ENCODE measurements at places on chromosomes 7 and 10.
A peak's percentile ranks its signal among the peaks of the same experiment; 100 is the strongest.

GRCh38 chr10:9342885-9343570 is 1288.5 kb downstream of the GATA3 start:
- peak; percentile 33 for DNase-seq

DNA sequence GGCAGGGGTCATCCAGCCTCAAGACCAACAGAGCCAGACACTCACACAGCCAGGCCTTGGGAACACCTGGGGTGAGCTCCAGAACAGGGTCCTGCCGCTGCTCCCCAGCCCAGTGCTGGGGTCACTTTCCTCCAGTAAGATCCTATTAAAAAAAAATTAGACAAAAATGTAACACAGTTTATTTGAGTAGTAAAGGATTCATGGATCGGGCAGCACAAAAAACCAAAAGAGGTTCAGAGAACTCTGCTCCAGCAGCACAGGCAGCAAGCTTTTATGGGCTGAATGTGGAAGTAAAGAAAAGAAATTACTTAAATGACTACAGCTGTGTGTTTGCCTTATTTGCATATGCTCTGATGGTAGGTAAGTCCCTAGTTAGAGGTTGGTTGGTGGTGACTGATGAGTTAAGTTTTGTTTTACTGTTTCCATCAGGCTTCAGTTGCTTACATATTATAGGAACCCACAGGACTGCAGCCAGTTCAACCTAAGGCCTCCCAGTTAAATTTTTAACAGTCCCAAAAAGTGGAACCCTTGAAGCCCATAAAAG is 80.5 kb upstream of the FGFR2 start:
- DNase-seq, result no peak

GRCh38 chr10:24938525-24938924 is 13.9 kb downstream of the PRTFDC1 start:
- no peak for DNase-seq

- DNase-seq, result no peak
These were observed 118.0 kb downstream of the SPAG6 start for GRCh38 chr10:22463255-22463654.

DNA sequence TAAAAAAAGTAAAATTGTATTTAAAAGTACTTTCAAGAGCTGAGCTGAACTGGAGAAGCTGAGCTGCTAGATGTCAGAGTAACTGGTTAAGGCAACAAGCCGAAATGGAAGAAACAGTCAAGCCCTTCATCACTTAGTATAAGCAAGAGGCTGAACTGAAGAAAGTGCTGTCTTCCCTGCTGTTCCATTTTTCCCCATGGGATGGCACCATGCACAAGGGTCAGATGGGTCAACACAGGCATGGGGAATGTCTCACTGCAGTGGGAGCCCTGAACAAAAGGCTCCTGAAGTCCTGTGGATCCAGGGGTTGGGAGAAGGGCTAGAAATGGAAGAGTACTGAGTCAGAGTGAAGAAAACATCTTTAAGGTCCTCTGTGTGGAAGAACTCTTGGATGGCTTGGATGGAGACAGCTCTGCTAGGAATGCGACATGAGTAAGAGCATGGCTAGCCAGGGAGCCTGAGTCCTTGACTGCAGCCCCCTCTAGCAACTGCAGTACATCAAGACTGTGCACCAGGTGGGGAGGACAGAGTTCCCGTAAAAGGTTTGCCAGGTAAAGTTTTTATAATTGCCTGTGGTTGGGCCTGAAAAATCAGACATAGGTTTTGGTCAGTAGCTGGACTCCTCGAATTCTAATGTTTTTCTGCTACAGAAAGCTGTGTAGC is 348.3 kb downstream of the GPR158 start:
- no peak for DNase-seq

- DNase-seq, result no peak
These were observed 4.6 kb downstream of the LANCL2 start for GRCh38 chr7:55369427-55370400.

GRCh38 chr10:60236869-60237524 is 152.7 kb downstream of the ANK3 start:
- DNase-seq, result peak; percentile 8

- peak; percentile 63 for DNase-seq
These were observed 22.6 kb downstream of the PLAC9 start for GRCh38 chr10:80154978-80155695.

- DNase-seq, result no peak
These were observed 5.2 kb upstream of the NKX6-2 start for GRCh38 chr10:132790934-132791829.

DNA sequence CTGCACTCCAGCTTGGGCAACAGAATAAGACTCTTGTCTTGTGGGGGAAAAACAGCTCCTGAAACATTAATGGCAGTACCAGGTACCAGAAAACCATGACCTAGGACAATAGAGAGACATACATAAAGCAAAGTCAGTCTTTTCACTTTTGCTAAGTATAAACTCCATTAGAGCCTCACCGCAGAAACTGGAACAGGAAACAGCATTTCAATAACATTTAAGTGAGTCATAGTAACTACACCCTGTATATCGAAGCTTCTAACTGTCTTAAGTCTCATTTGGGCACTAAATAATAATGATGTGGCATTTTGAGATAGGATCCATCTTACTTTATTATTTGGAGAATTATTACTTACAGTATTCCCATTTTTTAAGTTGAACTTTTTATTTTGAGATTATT is 517.8 kb upstream of the CELF2 start:
- DNase-seq, result no peak

- DNase-seq, result no peak
These were observed 100.3 kb downstream of the HGF start for GRCh38 chr7:81669476-81670105.

GRCh38 chr7:129665013-129665401 is 53.5 kb downstream of the NRF1 start:
- no peak for DNase-seq

GRCh38 chr7:106737202-106737562 is 76.2 kb upstream of the CCDC71L start:
- no peak for DNase-seq

GRCh38 chr7:1555813-1556543 is at the start of gene TMEM184A:
Gene TMEM184A (minus strand): TSS chr7:1556205. CDS start chr7:1555484, 721 bp downstream.
- no peak for DNase-seq

DNA sequence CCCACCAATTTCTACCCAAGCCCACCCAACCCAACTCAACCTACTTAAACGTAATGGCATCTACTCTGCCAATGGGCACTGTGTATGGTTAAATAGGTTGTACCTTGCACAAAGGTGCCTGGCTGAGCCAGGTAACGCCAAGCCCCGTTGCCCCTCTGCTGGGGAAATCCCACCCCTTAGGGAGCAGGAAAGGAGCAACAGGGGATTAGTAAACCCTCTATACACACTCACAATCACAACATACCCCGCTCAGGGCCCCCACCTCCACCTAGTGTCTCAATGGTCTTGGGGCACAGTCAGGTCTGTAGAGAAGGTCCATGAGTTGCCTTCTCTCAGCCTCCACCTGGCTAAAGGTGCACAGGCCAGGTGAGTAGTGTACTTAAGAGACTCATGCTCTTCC is 74.3 kb upstream of the PCBD1 start:
- DNase-seq, result no peak

Data from muscle of arm (tissue), 14 donors.